ENCODE measurements at places on chromosomes 11 and 22. TPM values are rescaled to one million over a fixed set of nuclear protein-coding genes. Genes with fewer than 3 reads are reported as not detected.

DNA sequence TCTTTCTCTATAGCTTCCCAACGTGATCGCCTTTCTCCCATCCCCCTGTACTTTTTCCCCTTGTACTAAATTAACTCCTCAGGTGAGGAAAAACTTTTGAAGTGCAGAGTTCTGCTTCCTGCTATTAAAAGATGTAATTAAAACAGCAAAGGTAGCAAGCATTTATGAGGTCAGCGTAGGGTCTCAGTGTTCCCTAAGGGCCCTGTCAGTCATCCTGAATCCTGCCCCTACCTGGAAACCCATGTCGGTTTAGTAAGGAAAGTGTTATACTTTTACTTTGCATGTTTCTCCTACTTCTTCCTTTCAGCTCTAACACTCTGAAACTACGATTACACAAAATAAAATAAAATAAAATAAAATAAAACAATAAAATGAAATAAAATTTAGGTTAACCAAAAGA, 1.3 kb upstream of the HBB start:
- no peak overlapping the region for H3K27ac ChIP-seq
- no peaks in the 10 kb centered on the region for H3K36me3 ChIP-seq
- no peaks in the 10 kb centered on the region for H3K27me3 ChIP-seq
- no peak overlapping the region for H3K4me3 ChIP-seq
- no peak for DNase-seq

The RAG2 gene
- total RNA-seq, result not detected

- DNase-seq, result no peak
- no peaks in the 10 kb centered on the region for H3K36me3 ChIP-seq
- no peaks in the 10 kb centered on the region for H3K4me1 ChIP-seq
- H3K27me3 ChIP-seq, result no peaks in the 10 kb centered on the region
Measured at GRCh38 chr11:13713982-13714381, 45.5 kb downstream of the FAR1 start.

DNA sequence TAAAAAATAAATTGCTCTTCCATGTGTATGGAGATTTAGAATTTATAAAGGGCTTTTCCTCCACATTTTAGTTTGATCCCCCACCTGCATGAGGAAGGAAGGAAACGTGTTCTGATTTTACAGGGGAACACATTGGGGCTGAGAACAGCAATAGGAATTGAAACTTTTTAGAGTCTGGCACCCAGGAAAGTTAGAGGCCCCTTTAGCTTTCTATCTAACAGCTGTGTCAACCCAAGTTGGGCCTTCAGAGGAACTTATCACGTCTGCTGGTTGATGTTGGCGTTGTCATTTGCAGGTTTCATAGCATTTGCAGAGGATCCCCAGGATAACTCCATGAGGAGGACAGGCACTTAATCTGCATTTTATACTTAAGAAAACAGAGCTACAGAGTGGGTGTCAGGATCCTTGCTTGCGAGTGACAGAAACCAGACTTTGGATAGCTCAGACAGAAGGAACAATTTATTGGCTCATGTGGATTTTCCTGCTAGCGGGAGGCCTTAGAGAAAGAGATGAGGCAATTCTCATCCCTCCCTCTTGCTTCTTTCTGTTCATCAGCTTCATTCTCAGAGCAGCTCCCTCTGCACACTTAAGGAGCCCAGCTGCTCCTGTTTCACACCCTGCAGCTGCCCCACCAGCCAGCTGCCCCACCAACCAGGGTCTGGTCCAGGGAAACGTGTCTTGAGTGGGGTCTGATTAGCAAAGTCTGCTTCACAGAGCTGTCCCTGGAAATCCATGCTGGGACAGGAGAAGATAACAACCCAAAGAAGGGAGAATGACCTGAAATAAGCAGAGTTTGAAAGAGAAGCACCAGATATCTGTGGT, 92.5 kb upstream of the OR4B1 start:
- H3K4me3 ChIP-seq, result no peak overlapping the region
- H3K36me3 ChIP-seq, result peaks cover 13% of the 10 kb centered on the region
- H3K4me1 ChIP-seq, result no peaks in the 10 kb centered on the region
- no peaks in the 10 kb centered on the region for H3K27me3 ChIP-seq
- DNase-seq, result no peak

DNA sequence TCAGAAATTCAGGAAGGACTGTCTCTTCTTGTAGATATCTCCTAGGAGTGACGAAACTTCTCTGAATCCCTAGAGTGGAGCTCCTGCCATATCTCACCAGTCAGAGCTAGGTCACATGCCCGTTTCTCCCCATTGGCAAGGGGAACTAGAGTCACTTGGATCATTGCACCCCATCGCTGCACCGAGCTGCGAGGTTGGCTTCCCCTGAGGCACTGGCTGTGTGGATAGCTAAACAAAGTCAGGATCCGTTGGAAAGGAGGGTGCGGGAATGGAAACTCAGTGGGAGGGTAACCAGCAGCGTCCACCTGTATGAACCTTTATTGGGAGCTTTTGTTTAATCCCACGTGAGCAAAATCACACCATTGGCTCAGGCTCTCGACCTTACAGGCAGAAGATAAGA, 283.8 kb downstream of the BRD1 start:
- no peak overlapping the region for H3K27ac ChIP-seq
- no peaks in the 10 kb centered on the region for H3K36me3 ChIP-seq
- H3K4me3 ChIP-seq, result no peak overlapping the region
- no peak for DNase-seq
- H3K4me1 ChIP-seq, result no peaks in the 10 kb centered on the region
- no peaks in the 10 kb centered on the region for H3K27me3 ChIP-seq

GRCh38 chr11:36775756-36776155, 177.7 kb upstream of the RAG2 start:
- no peaks in the 10 kb centered on the region for H3K4me1 ChIP-seq
- no peaks in the 10 kb centered on the region for H3K36me3 ChIP-seq
- H3K4me3 ChIP-seq, result no peak overlapping the region
- H3K27ac ChIP-seq, result no peak overlapping the region

DNA sequence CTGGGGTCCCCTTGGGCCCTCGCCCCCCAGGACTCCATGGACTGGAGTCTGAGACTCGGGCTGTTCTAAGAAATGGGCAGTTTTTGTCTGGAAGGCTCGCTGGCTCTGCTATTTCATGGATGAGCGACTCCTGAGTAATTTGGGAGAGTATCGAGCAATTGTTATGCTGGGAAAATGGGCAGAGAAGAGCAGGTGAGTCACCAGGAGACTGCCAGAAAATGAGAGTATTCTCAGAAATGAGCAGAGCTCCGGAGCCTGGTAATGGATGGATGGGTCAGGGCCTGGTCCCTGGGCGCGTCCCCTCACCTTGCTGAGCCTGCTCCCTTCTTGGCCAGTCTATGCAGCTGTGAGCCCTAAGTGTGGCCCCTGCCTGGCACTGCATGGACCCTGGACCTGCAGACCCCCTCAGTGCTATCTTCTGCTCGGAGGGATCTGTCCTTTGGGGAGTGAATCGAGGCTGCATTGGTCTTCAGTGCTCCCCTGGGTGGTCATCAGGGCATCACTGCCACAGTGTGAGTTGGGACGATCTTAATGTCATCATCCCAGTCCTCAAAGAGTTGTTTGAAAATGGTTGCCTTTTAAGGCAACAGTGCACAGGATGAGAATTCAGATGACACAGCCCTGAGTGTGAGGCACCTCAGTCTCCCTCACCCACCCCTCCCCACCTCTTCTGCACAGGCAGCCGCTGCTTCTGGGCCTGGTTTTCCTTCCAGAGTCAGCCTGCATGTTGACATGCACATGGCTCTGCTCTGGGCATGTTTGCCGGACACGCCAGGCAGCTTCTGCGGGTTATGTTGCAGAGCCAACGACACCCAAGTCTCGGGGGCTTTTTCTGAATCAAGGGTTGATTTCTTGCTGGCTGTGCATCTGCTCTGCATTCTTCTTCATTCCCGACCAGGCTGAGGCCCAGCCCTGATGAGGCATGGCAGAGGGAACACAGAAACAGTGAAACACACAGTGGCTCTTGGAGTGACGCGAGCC, 519.0 kb downstream of the TBC1D22A start:
- no peaks in the 10 kb centered on the region for H3K4me1 ChIP-seq
- H3K4me3 ChIP-seq, result no peak overlapping the region
- peaks cover 6% of the 10 kb centered on the region for H3K27me3 ChIP-seq
- H3K27ac ChIP-seq, result no peak overlapping the region

The GDPD4 gene
- not detected for total RNA-seq
